Cardiac fibroblast (primary cell): ENCODE measurements at places on chromosomes 2 and 18.

GRCh38 chr18:12960853-12961397 lies 13.1 kb downstream of the SEH1L start:
- DNase-seq = peak; percentile 19

GRCh38 chr18:61664419-61665084 lies 228.3 kb downstream of the RNF152 start:
- peak; percentile 3 for DNase-seq

GRCh38 chr18:63374540-63374939 lies 7.5 kb upstream of the KDSR start:
- DNase-seq = peak; percentile 62

DNA sequence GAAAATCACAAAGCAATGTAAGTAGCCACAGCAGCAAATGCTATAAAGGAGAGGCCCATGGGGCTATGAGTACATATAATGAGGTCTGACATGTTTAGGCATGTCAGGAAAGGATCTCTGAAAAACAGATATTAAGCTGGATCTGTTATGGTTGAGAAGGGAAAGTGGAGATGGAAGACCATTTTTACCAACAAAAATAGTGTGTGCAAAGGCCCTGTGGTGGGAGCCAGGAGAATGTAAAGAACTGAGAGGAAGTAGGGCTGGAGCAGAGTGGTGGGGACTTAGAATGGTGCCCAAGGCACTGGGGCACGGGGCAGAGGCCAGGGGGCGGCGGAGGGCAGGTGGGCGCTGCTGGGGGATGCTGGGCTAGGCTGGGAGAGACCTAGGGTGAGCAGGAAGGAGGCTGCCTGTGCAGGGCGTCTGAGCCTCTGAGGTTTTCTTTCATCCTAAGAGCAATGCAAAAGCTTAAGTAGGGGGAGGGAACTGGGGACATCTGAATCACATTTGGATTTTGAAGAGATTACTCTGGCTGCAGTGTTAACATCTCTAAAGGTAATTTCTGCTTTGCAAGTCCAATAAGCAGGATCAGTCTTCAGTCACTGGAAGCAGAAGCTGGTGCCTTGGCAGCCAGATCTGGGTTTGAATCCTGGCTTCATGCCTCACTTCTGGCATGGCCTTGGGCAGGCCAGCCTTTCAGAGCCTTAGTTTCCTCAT lies 4.9 kb upstream of the AGFG1 start:
- no peak for DNase-seq

- DNase-seq = peak; percentile 17
Measured at GRCh38 chr2:183950673-183951072, 647.7 kb upstream of the ZNF804A start.

DNA sequence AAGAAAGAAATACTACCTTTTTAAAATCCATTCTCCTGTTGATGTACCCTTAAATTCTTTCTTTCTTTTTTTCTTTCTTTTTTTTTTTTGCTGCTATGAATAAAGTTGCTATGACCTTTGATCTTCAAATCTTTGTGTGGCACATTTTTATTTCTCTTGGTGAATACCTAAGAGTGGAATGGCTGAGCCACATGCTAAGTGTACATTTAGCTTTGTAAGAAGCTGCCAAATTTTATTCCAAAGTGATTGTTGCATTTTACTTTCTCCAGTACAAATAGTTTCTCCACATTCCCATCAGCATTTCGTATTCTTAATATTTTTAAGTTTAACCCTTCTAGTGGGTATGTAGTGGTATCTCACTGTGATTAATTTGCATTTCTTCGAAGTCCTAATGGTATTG lies 88.8 kb upstream of the RAB27B start:
- peak; percentile 51 for DNase-seq

DNA sequence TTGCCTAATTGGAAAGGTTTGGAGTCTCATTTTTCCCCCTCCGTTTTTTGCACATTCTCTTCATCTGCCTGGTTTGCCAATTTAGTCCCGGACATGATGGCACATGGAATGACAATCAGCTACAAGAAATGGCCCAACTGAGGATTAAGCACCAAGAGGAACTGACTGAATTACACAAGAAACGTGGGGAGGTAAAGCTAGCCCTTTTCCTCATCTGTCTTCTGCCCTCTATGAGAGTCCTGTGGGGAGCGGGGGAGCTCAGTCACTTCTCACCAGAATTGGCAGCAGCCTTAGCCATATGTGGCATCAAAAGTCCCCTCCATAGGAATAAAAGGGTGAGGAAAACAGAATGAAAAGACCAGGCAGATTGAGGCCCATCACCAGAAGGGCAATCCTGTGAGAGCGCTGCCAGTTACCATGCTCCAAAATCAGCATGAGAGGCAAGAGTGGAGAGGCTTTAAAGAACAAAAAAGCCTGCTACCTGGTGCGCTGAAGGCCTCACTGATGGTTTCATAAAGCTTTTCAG lies 11.6 kb downstream of the ATG16L1 start:
- DNase-seq = no peak

- peak; percentile 70 for DNase-seq
Measured at GRCh38 chr2:120343433-120344105, 2.4 kb upstream of the INHBB start.

GRCh38 chr18:53566626-53567025 lies 657.8 kb downstream of the MBD2 start:
- DNase-seq = no peak

DNA sequence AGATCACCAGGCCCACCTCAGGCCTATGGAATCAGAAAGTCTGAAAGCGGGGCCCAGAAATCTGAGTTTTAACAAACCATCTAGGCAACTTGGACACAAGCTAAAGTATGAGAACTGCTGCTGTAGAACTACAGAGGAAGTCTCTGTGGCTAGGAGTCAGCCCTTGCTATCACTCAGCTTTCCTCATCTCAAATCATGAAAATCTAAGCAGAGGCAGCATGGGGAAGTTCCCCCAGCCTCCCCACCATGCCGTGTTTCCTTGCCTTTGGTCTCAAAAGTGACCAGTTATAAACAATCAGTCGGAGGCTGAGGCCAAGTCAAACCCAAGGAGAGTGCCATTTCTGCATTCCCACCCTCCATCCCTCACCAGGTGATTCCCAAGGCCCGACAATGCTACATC lies 404.7 kb downstream of the BCL11A start:
- no peak for DNase-seq

GRCh38 chr2:94871226-94872087 lies at the start of gene TEKT4:
TSS of gene TEKT4 (plus strand) at chr2:94871430. CDS start at chr2:94871580, 150 bp downstream.
- DNase-seq = no peak

DNA sequence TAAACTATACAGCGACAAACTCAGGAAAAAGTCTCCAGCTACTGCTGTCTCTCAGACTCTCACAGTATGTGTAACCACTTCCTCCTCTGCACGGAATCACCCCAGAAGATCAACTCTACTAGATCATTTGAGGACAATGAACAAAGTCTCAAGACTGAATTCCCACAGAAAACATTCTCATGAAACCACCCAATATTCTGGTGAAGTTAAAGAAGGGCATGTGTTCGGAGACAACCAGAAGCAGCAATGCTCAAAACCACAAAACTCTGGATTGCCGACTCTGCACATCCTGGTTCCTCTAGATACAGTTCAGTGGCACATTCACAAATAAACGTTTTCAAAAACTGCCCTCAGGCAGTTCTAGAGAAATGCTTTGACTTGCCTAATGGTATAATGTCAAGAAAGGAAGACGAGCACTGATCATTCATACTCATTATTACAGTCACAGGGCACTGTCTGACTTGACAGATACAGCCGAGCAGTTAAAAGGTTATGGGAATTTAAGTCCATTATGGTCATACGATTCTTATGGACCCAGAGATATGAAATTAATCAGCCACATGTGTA lies 91.9 kb upstream of the STK17B start:
- peak; percentile 56 for DNase-seq

- DNase-seq = no peak
Measured at GRCh38 chr2:171146071-171146470, 14.6 kb downstream of the TLK1 start.

DNA sequence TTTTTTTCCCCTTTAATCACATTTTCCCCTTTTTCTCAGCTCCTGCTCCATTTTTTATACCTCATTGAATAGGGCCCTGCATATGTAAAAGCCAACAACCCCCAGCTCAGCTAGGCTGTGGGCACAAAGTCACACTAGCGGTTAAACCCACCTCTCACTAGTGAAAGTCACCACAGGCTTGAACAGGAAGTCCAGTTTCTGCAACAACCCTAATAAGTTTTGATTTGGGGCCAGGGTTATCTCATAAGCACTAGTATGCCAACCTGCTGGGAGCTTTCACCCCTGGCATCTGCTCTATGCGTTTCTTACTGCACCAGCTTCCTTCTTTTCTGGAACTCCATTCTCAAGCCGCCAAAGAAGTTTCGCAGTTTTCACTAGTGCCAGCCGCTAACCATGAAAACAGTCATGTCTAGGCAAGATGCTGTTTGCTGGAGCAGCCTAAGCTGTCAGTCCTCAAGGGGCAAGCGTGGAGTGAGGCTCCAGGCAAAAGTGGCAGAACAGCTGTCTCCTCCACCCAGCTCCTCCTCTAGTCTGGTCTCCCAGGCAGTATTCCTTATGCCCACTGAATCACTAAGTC lies 197.0 kb upstream of the MEIS1 start:
- DNase-seq = no peak

GRCh38 chr18:63339920-63340484 lies 20.4 kb upstream of the BCL2 start:
- peak; percentile 58 for DNase-seq

DNA sequence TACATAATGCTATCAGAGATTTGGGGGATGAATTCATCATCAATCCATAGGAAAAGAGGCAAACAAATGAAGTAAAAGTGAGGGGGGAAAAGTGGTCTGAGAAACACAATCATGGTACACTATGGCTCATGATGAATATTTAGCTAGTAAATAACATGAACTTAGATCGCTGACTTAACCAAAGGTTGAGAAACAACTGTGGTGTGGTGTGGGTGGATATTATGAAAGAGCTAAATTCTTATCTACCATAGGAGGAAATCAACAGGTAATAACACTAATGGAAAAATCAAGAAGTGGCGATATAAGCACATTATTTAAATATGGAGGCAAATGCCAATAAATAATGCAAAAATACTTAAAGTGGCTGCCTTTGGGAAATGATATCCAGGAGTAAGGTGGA lies 12.2 kb upstream of the TPRKB start:
- no peak for DNase-seq

GRCh38 chr2:20930928-20931327 lies 108.0 kb upstream of the LDAH start:
- peak; percentile 3 for DNase-seq

DNA sequence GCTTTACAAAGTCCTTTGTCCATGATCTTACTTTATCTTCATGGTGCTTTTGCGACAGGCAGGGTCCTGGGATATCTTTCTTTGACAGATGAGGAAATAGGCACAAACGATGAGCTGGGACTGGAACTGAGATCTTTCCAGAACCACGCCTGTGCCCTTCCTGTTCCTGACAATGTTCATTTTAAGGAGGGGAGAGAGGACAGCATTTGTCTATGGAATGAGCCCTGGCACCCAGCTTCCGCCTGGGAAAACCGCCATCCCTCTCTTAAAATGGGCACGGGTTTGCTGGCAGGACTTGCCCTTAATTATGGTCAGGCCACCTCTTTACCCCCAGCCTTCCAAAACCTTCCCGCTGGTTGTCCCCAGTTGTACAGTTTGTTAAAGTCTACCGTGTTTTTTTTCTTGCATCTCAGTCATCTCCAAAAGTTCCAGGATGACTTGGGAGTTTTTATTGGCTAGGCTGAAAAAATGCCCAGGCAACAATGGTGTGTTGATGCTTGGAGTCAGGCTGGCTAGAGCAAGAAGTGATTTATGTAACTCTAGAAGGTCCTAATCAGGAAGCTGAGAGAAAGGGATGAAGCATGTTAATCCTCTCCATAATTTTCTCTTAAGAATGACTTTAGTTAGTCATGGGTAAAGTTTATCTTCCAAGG lies 264.9 kb upstream of the EPAS1 start:
- DNase-seq = no peak

- DNase-seq = no peak
Measured at GRCh38 chr18:697800-698199, 14.6 kb downstream of the ENOSF1 start.

GRCh38 chr2:168639441-168639898 lies 163.0 kb upstream of the NOSTRIN start:
- peak; percentile 79 for DNase-seq

DNA sequence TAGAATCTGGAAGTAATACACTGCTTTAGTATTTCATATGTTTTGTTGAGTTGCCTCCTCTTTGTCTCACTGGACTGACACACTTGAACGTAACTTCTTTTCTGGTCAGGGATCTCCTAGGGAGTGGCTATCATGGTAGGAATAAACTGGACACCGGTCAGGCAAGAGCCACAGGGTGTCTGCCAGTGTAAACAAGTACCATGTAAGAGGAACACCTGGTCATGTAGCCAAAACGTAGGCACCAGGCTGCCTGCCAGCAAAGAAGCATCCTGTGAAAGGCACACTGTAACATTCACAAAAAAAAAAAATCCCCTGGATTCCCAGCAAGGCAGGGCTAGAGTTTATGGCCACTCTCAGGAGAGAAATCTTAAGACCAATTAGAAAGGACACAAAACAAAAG lies 372.8 kb upstream of the RND3 start:
- no peak for DNase-seq

GRCh38 chr2:50260886-50261285 lies 771.0 kb downstream of the NRXN1 start:
- DNase-seq = no peak

DNA sequence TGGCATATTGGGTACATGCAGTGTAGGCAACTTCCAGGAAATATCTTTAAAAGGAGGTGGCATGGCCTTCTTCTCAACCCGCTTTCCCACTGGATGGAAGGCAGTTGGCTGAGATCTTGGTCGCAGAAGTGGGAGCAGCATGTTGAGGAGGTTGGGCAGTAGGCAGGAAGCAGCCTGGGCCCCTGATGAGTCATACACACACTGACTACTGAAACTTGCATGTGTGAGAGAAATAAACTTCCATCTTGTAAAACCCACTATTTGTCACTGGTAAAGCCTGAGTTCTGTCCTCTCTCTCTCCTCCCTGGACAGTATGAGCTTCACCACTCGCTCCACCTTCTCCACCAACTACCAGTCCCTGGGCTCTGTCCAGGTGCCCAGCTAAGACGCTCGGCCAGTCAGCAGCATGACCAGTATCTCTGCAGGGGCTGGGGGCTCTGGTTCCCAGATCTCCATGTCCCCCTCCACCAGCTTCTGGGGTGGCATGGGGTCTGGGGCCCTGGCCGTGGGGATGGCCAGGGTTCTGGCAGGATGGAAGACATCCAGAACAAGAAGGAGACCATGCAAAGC lies 233.8 kb upstream of the SPRED2 start:
- DNase-seq = peak; percentile 9
